ENCODE measurements at places on chromosomes 3 and 15. TPM values are rescaled to one million over a fixed set of nuclear protein-coding genes. Genes with fewer than 3 reads are reported as not detected.

DNA sequence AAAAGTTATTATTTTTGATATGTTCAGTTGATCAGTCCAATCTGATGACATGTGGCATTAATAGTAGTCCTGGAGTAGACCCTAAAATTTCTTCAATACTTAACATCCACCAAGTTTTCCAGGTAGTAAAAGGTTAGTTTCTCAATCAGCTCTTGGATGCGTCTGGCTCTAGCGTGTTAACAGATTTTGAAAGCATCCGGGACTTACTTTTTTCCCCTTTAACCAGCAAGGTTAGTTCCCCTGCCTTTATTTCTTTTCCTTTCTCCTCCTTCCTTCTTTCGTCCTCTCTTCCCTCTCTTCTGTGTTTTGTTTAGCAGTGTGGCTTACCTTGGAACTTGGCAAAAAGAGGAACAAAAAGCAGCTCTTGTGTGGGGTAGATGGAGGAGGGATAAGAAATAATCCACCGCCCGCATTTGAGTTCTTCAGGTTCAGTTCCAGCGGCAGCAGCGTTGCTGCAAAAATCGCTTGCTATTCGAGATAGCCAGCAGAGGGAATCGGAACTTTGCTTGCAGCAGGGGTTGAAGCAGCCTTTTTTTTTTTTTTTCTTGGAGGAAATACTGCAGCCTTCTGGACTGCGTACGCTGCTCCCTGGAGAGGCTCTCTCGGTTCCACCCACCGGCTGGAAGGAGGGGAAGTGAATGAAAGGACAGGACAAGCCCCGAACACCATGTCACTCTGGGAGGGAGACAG, at the start of gene RBMS3:
Gene RBMS3, plus strand, starts transcription at position 668 of the 690 bp plus-strand sequence.
- peak within 1 kb of the TSS; percentile 87 for H3K27ac ChIP-seq
- H3K27me3 ChIP-seq, result no peaks in the 10 kb centered on the region
- peak within 1 kb of the TSS; percentile 98 for H3K4me3 ChIP-seq
- DNase-seq, result peak; percentile 93
- no peaks in the 10 kb centered on the region for H3K36me3 ChIP-seq

Gene LMAN1L
- 0.30 TPM for total RNA-seq

GRCh38 chr15:100580414-100580813, 21.6 kb downstream of the LINS1 start:
- DNase-seq, result no peak
- H3K36me3 ChIP-seq, result no peaks in the 10 kb centered on the region
- H3K4me1 ChIP-seq, result no peaks in the 10 kb centered on the region
- H3K27me3 ChIP-seq, result no peaks in the 10 kb centered on the region

DNA sequence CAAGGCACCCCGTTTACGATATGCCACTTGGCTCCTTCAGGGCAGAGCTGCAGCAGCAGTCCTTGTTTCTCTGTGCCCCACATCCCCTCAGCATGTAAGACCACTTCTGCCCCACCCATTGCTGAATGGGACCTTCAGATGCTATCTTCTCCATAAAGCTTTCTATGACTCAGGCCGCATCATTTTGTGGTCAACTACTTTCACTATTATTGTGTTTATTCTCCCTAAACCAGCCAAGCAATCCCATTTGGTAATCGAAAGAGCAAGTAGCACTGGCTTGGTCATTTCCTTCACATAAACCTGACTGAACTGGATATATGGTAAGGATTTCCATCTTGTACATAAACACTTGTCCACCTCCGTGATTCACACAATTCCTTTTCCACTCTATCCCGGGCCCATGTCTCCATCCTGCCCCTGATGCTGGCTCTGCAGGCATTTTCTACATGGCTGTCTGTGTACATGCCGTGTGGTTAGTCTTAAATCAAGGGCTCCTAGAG, 25.7 kb downstream of the LIPC start:
- no peak overlapping the region for H3K4me3 ChIP-seq
- no peaks in the 10 kb centered on the region for H3K4me1 ChIP-seq
- no peaks in the 10 kb centered on the region for H3K36me3 ChIP-seq
- H3K27ac ChIP-seq, result no peak overlapping the region
- DNase-seq, result no peak
- H3K27me3 ChIP-seq, result no peaks in the 10 kb centered on the region

- H3K27ac ChIP-seq, result no peak overlapping the region
- no peaks in the 10 kb centered on the region for H3K36me3 ChIP-seq
- DNase-seq, result no peak
- no peaks in the 10 kb centered on the region for H3K27me3 ChIP-seq
- no peaks in the 10 kb centered on the region for H3K4me1 ChIP-seq
These were observed 610 bp downstream of the ARID3B start for GRCh38 chr15:74541494-74542165.

Gene SNRPN
- 115 TPM for total RNA-seq

DNA sequence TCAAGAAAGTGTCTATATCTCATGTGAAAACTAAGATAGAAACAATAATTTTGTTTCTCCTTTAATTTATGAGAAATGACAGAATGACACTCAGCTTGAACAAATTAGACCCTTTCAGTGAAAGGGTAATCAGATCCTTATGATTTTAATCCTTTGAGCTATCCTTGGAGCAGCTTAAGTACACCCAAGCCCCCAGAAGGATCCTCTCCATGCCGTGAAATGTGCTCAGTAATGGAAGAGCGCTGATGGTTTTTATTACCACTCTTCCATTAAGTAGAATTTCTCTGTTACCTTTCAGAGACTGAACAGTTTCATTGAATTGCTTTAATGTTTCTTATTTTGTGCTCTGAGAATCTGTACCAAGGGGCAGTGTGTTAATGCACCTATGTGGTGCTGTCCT, 54.3 kb downstream of the HMG20A start:
- no peak for DNase-seq
- no peak overlapping the region for H3K4me3 ChIP-seq
- H3K36me3 ChIP-seq, result peaks cover 10% of the 10 kb centered on the region
- no peak overlapping the region for H3K27ac ChIP-seq

GRCh38 chr3:165837058-165837525, at the start of gene BCHE:
BCHE (minus strand) TSS chr3:165837423; CDS start chr3:165831033, 6,390 bp downstream.
- H3K4me3 ChIP-seq, result no peak within 1 kb of the TSS
- no peaks in the 10 kb centered on the region for H3K27me3 ChIP-seq
- H3K4me1 ChIP-seq, result no peaks in the 10 kb centered on the region
- no peaks in the 10 kb centered on the region for H3K36me3 ChIP-seq

Gene IL17RE
- total RNA-seq, result 11.0 TPM

GRCh38 chr3:63076357-63076756, 201.1 kb upstream of the CADPS start:
- no peaks in the 10 kb centered on the region for H3K27me3 ChIP-seq
- no peak for DNase-seq
- H3K4me1 ChIP-seq, result no peaks in the 10 kb centered on the region
- no peaks in the 10 kb centered on the region for H3K36me3 ChIP-seq
- H3K4me3 ChIP-seq, result no peak overlapping the region

GRCh38 chr15:69320977-69321554, 22.4 kb downstream of the PAQR5 start:
- no peak overlapping the region for H3K4me3 ChIP-seq
- DNase-seq, result no peak
- no peaks in the 10 kb centered on the region for H3K27me3 ChIP-seq

- no peak for DNase-seq
- no peak overlapping the region for H3K4me3 ChIP-seq
- no peak overlapping the region for H3K27ac ChIP-seq
- no peaks in the 10 kb centered on the region for H3K36me3 ChIP-seq
- H3K27me3 ChIP-seq, result no peaks in the 10 kb centered on the region
These were observed 325.8 kb downstream of the PTPRG start for GRCh38 chr3:61887206-61887605.

- H3K36me3 ChIP-seq, result no peaks in the 10 kb centered on the region
- no peaks in the 10 kb centered on the region for H3K27me3 ChIP-seq
- no peaks in the 10 kb centered on the region for H3K4me1 ChIP-seq
- no peak overlapping the region for H3K4me3 ChIP-seq
These were observed 10.1 kb downstream of the SRP14 start for GRCh38 chr15:40028853-40029252.

DNA sequence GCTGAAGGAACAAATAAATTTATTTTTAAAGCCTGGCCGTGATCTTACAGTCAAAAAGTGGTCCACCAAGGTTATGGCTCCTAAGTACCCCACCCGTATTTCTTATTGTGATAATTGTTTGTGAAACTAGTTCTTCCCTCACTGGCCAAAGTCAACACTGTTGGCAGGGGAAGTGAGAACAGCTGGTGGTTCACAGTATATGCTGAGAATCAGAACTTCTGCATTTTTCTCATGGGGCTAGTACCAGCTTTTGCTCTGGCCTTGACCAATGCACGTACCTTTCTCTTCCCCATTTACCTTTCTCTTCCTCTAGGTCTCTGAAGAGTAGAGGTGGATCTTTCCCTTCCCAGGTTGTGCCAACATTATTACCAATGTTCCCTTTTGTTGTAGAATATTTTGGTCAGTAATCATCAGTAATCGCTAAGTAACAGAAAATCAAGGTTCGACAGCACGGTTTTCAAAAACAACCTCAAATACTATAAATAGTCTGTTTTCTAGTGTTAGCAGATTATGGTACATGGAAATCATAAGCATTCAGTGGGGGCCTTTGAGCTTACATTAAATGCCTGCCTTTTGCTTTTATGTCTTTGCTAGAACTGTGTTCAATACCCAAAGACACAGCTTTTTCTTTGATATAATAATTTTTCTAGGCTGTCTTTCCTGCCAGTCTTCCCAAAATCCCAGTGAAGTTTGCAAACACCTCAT, 268.0 kb downstream of the LPP start:
- no peak overlapping the region for H3K4me3 ChIP-seq
- no peaks in the 10 kb centered on the region for H3K27me3 ChIP-seq
- no peak for DNase-seq

DNA sequence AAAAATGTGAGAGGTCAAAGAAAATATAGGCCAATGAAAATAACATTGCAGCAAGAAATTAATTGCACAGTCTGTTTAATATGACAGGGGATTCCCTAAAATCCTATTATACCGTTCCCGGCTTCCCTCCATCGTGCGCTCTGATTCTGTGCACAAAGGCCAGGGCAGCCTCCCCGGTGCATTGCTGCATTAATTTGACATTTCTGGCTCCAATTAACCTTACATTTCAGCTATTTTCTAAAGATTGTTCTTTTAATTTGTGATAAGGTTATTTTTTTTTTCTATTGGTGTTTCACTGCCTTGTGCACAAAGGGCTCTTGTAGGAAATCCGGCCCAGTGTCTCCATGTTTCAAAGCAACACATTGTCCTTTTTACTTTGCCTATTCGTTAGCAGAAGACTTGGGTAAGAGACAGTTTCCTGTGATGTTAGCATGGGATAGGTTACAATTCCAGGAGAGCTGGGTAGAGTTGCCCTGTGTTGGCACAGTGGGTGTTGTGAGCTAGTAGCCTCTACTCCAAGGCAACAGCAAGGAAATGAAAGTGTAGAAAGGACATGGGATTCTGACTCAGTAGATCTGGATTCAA, 257.3 kb upstream of the IGF1R start:
- no peaks in the 10 kb centered on the region for H3K4me1 ChIP-seq
- no peak overlapping the region for H3K27ac ChIP-seq
- H3K4me3 ChIP-seq, result no peak overlapping the region
- no peaks in the 10 kb centered on the region for H3K36me3 ChIP-seq

DNA sequence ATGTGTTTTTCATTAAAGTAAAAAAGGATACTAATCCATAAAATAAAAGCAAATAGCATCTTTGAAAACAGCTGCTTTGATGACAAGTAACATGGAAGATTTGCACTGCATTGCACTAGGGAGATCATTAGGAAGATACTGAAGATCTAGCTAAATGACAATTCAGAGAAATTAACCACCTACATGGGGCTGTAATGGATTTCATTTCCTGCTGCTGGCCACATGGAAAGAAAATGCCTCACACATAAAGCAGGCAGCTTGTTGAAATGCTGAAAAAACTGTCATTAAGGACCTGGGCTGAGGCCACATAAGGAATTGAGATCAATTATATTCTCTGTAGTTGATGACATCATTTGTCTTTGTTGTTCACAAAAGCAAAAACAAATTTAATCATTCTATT, 94.1 kb downstream of the PYDC2 start:
- H3K4me3 ChIP-seq, result no peak overlapping the region
- H3K27ac ChIP-seq, result no peak overlapping the region
- no peak for DNase-seq

Gene PLSCR2
- 1.0 TPM for total RNA-seq

Gene SNTN
- total RNA-seq, result not detected

GRCh38 chr3:65020281-65021160, 332.7 kb upstream of the ADAMTS9 start:
- no peak overlapping the region for H3K4me3 ChIP-seq
- DNase-seq, result no peak
- no peak overlapping the region for H3K27ac ChIP-seq

All from aorta (tissue), 5 donors.